ENCODE measurements at places on chromosomes 2 and 18.

DNA sequence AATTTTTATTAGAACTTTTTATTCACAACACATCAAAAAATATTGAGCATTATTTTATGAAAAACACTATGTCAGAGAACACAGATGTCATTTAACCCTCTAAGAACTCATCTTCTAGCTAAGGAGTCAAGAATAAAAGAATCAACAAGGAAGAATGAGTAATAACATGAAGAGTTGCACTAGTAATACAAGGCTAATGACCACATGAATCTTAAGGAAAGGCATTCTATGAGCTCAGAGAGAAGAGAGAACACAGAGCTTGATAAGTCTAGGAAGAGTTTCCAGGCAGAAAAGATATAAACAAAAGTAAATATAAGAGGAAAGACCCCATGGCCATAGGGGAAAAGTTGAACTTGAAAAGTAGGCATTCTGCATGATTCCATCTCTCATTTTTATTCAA is 166.5 kb downstream of the MAIP1 start:
- DNase-seq, result no peak

DNA sequence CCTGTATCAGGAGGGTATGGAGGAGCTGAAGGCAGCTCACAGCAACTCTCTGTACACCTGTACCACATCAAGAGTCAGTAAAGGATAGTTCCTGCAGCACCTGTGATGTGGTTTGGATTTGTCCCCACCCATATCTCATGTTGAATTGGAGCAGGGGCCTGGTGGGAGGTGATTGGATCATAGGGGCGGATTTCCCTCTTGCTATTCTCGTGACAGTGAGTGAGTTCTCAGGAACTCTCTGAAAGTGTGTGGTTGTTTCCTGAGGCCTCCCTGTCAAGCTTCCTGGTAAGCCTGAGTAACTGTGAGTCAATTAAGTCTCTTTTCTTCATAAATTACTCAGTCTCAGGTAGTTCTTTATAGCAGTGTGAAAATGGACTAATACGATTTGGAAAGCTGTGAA is 28.9 kb downstream of the OSBPL1A start:
- no peak for DNase-seq

GRCh38 chr2:67214585-67215185 is 182.4 kb upstream of the ETAA1 start:
- DNase-seq, result no peak

- no peak for DNase-seq
Observed at GRCh38 chr2:119996148-119996547, 16.7 kb upstream of the EPB41L5 start.

GRCh38 chr2:138589663-138590062 is 88.1 kb downstream of the SPOPL start:
- DNase-seq, result no peak

GRCh38 chr2:67856866-67857265 is 205.9 kb downstream of the C1D start:
- no peak for DNase-seq

GRCh38 chr18:44502790-44503189 is 177.9 kb upstream of the SETBP1 start:
- no peak for DNase-seq

- DNase-seq, result no peak
Observed at GRCh38 chr2:3222636-3223035, 155.0 kb downstream of the EIPR1 start.

DNA sequence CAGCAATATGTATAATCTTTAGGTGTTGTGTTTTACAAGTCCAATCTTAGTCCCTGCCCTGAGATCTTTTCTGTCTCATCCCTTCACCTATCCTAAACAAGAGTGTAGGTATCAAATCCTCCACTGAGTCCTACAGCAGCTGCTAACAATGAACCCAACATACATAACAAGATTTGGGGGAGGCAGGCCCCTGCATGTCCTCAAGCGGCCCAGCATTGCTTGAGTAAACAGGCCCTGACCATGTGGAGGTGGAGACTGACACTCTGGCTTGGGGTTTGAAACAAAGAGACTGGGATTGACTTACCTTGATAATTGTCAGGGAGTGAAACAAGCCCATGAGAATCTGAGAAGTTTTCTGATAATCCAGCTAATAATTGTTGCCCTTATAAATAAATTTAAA is 213.4 kb downstream of the STK39 start:
- no peak for DNase-seq

GRCh38 chr18:73848656-73849055 is 299.0 kb downstream of the FBXO15 start:
- no peak for DNase-seq

- no peak for DNase-seq
Observed at GRCh38 chr2:223222397-223222796, 170.4 kb downstream of the KCNE4 start.

DNA sequence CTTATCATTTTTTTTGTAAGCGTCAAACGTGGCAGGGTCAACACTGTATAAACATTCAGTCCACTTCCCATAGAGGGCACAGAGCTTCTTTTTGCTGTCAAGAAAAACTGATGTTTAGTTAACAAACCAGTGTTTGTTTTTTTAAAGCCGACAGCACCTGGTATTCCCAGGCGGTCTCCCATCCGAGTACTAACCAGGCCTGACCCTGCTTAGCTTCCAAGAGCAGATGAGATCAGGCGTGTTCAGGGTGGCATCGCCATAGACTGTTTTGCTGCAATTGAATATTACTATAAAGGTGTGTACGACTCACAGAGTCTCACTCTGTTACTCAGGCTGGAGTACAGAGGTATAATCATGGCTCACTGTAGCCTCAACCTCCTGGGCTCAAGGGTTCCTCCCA is 31.5 kb downstream of the CABYR start:
- DNase-seq, result no peak

GRCh38 chr18:2982452-2983269 is 30.3 kb downstream of the LPIN2 start:
- DNase-seq, result no peak

- no peak for DNase-seq
Observed at GRCh38 chr2:119085613-119086012, 72.9 kb downstream of the C1QL2 start.

DNA sequence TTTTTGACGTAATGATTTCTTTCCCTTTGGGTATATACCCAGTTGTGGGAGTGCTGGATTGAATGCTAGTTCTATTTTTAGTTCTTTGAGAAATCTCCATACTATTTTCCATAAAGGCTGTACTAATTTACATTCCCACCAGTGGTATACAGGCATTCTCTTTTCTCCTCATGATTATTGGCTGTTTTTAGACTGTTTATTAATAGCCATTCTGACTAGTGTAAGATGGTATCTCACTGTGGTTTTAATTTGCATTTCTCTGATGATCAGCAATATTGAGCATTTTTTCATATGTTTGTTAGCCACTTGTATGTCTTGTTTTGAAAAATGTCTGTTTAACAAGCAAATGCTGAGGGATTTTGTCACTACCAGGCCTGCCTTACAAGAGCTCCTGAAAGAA is 9.2 kb upstream of the CD28 start:
- DNase-seq, result no peak

GRCh38 chr2:217216316-217216715 is 356.5 kb upstream of the TNP1 start:
- DNase-seq, result no peak
